Ovary (tissue), 10 donors: ENCODE measurements at places on chromosomes 7 and 10. TPM values are rescaled to one million over a fixed set of nuclear protein-coding genes. Genes with fewer than 3 reads are reported as not detected.

Gene MYOZ1
- 0.51 TPM for total RNA-seq

DNA sequence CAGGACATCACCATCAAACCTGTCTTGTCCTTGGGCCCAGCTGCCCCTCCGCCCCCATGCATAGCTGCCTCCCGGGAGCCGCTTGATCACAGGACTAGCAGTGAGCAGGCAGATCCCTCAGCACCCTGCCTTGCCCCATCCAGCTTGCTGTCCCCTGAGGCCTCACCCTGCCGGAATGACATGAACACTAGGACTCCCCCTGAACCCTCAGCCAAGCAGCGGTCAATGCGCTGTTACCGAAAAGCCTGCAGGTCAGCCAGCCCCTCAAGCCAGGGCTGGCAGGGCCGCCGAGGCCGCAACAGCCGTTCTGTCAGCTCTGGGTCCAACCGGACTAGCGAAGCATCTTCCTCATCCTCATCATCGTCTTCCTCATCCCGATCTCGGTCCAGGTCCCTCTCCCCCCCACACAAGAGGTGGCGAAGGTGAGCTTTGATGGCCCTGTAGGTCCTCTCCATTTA, 5.2 kb upstream of the NOLC1 start:
- no peak for DNase-seq

GRCh38 chr10:124430077-124430476, 11.4 kb upstream of the OAT start:
- no peak for DNase-seq

DNA sequence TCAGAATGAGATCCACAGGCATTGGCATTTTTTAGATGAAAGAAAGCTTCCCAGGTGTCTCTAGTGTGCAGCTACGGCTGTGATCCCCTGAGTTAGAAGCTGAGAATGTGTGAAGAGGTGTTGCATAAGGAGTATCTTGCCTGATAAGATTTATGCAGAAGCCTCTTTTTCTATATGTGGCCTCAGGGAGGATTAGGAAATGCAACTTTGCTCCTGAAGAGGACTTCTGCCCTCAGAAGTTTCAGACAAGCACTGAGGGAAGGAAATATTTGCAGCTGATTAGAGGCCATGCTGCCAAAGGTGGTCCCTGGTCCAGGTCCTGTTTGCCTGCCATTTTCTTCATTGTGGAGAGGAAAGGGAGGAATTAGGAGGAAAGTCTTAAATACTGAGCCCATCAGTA, 551.8 kb downstream of the PHTF2 start:
- no peak for DNase-seq

DNA sequence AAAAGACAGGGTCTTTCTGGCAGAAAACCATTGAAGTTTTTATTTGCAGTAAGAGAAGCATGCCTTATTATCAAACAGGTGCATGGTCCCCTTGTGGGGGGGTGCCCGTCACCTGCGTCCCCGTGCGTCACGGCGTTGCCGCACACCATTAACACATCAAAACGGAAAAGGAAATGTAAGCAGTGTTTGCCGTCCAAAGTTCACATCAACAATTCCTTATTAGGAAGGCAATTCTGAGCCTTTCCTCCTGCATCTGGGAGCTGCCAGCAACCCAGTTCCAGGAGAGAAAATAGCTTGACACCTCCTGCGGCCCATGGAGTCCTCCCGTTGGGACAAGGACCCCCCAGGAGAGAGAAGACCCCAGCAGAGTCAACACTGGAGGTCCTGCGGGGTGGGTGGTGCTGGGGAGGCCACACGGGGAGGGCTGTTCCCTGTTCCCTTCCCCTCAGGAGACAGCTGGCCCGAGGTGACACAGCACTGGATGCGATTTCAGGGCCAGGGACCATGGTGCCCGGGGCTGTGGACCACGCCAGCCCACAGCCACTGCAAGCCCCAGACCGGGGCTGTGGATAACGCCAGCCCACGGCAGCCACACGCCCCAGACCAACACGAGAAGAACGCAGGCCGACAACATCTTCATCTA, 39.5 kb downstream of the DIP2C start:
- DNase-seq, result no peak

DNA sequence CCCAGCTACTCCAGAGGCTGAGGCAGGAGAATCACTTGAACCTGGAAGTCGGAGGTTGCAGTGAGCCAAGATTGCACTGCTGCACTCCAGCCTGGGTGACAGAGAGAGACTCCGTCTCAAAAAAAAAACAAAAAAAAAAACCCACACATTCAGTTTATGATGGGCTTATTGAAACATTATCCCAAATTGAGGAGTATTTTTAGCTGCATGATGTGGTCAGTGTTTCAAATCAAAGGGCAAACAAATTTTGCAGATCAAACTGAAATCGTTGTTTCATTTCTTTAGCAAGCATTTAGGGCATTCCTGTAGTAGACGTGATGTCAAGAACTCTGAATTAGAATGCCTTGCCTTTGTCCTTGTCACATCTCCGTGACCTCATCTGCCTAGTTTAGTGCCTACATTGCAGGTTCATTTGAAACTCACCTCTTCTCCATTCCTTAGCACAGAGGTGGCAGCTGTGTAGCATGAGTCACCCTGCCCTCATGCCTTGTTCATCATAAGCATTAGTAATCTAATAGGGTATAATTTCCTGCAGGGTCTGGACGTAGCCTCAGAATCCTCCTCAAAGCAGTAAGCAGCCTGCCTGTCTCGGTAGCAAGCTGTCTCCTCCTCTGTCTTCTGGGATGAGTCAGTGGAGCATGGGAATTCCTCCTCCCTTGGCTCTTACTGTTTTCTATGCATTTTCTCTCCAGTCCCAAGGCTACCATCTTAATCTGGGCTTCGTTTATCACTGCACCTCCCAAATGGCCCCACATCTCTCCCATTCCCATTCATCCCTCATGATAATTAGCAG, 73.8 kb downstream of the CUL1 start:
- no peak for DNase-seq
